ENCODE measurements at places on chromosomes 4 and X. TPM values are rescaled to one million over a fixed set of nuclear protein-coding genes. Genes with fewer than 3 reads are reported as not detected.

Gene RBMXL3
- not detected for total RNA-seq

- H3K36me3 ChIP-seq, result no peaks in the 10 kb centered on the region
- no peaks in the 10 kb centered on the region for H3K27me3 ChIP-seq
- no peak overlapping the region for H3K4me3 ChIP-seq
These were observed 28.6 kb downstream of the COMMD8 start for GRCh38 chr4:47434931-47435330.

GRCh38 chr4:38560340-38560739 is 103.7 kb upstream of the KLF3 start:
- no peak overlapping the region for H3K27ac ChIP-seq
- H3K4me1 ChIP-seq, result no peaks in the 10 kb centered on the region
- H3K27me3 ChIP-seq, result no peaks in the 10 kb centered on the region
- DNase-seq, result no peak

DNA sequence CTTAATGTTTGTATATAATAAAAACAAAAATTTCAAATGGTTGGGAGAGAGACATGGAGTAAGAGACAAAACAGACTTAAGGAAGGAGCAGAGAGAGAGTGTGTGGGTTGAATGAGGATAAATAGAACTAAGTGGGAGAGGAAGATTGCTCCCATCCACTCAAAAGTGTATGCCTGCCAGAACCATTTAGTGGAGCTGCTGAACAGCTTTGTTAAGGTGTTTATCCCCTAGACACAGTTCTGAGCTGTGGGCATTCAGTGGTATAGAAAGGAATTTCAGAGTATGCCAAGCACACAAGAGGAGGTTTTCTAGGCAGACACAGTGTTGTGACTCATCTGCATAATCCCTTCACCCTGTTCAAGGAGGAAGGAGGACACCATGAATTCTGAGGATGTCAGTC is 508.6 kb upstream of the EPHA5 start:
- H3K4me3 ChIP-seq, result no peak overlapping the region
- no peak overlapping the region for H3K27ac ChIP-seq
- peaks cover 4% of the 10 kb centered on the region for H3K4me1 ChIP-seq
- no peaks in the 10 kb centered on the region for H3K36me3 ChIP-seq
- peak; percentile 74 for DNase-seq

DNA sequence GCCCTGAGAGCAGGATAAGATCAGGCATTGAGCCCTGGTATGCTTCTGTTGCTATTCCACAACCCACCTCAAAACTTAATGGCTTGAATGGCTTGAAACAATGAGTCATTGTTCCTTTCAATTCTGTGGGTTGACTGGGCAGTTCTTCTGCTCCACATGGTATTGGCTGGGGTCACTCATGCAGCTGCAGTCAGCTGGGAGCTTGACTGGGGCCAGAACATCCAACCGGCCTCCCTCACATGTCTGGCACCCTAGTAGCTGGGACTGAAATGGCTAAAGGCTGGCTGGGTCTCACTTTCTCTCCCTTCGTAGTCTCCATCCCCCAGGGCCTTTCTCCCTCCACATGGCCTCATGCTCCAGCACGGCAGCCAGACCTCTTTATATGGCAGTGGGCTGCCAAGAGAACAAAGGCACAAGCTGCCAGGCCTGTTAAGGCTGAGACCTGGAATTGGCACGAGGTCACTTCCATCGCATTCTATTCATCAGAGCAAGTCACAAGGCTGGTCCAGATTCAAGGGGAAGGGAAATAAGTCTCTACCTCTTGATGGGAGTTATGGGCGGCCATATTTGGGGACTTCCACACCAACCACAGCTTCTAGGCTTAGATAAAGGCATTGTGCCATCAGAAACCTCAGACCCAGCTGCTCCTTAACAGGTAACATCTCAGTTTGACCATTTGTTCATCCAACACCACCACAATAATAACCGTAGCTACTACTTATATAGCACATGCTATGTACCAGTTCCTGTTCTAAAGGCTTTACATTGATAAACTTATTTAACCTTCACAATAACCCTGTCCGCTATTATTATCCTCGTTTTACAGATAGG is 159.7 kb upstream of the ATP6AP2 start:
- no peak overlapping the region for H3K27ac ChIP-seq
- H3K36me3 ChIP-seq, result peaks cover 6% of the 10 kb centered on the region
- H3K4me1 ChIP-seq, result peaks cover 13% of the 10 kb centered on the region
- H3K4me3 ChIP-seq, result no peak overlapping the region
